Suppressor macrophage treated with lipopolysaccharide for 4 hours (primary cell): ENCODE measurements at places on chromosomes 7 and 10.

DNA sequence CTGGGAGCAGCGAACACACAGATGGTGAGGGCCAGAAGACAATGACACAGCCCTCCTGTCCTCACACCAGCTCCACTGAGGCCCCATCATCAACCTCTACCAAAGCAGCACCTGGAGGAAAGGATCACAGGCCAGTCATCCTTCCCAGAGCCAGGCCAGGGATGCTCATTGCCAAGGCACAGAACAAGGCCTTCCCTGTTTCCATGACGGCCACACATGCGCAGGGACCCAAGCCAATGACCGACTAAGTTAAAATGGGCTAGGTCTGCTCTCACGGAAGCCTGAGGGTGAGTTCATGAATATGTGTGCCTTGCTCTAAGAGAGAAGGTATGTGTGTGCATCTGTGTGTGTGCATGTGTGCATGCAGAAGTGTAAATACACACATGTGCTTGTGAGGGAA lies 39.6 kb downstream of the COBL start:
- DNase-seq, result no peak

- DNase-seq, result no peak
These were observed 185.8 kb downstream of the SDK1 start for GRCh38 chr7:3486841-3487240.

- no peak for DNase-seq
These were observed 3.8 kb upstream of the GRIFIN start for GRCh38 chr7:2480070-2480408.

DNA sequence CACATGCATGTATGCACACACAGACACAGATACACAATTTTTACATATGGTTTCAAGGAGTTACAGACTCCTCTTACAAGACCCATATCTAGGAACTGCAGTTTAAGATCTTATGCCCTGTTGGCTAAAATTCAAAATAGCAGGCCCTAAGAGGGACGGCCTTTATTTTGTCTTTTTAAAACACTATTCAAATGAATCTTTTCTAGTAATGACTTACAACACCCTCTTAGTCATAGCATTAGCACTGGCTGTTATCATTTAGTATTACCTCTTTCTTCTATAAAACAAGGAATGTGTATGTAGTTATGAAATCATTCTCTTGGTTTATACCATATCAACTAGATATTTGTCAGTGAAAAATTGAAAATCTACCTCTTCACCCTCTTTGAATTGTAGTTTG lies 15.3 kb downstream of the PAPSS2 start:
- DNase-seq, result no peak
